ENCODE measurements at places on chromosomes 16 and 17.
A peak's percentile ranks its signal among the peaks of the same experiment; 100 is the strongest.

GRCh38 chr16:73064212-73064993, 16.5 kb upstream of the ZFHX3 start:
- no peak for DNase-seq

DNA sequence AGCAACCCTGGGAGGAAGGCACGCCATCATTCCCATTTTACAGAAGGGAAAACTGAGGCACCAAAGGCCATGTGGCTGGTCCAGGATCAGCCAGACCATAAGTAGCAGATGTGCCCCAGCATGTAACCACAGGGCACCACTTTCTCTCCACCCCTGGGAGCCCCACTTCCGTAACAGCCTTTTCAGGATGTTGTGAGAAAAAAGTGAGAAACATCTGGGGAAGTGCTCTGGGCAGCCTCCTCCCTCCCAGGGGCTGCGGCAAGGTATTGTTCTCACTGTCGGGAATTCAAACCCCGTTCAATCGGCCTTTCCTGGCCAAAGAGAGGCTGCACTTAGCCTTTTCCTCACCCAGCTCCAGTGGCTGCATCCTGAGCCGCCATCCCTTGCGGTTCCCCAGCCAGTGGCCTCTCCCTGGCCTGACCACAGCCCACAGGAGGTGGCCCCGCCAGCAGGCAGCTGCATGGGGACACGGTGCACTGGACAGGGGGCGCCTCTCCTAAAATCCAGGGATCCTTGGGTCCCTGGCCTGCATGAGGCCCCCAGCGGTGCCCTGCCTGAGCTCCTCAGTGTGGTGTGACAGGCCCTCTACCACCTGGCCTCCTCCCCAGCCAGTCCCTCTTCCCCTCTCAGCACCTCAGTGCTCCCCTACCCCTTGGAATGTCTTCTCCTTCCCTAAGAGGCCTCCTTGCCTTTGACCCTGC, 5.7 kb upstream of the CDH5 start:
- no peak for DNase-seq

DNA sequence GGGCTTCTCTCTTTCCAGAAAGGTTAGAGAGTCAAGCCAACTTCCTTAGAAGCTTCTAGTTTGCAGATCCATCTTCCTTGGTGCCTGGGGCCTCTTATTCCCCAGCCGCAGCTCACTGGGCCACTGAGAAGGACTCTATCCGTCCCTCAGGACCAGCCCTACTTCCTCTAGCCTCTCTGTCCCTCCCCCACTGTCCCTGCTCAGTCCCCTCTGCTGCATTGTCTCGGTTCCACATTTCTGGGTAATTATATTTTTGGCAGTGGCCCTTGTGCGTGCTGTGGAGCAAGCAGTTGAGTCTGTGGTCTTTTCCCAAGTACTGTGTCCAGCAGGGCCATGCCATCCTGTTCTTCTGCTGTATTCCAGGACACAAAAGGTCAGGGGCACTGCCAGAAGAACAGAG, 17.8 kb downstream of the IRX3 start:
- DNase-seq: no peak

GRCh38 chr16:993731-994130, 12.2 kb downstream of the SOX8 start:
- DNase-seq: no peak

DNA sequence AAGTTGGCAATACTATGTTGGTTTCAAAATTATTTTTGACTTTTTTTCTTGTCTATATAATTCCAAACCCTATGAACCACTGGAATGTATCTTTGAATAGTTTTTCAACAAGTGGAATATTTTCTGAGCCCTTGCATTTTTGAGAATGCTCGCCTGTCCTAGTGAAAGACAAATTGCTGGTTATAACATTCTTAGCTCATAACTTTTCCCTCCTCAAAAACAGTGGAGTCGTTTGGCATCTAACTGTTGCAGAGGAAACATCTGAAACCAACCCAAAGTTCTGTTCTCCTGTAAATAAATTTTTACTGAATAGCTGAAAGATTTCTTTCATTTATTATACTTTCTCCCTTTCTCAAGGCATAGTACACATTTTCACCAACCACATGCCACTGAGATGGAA, 11.3 kb upstream of the COX10 start:
- DNase-seq: no peak

DNA sequence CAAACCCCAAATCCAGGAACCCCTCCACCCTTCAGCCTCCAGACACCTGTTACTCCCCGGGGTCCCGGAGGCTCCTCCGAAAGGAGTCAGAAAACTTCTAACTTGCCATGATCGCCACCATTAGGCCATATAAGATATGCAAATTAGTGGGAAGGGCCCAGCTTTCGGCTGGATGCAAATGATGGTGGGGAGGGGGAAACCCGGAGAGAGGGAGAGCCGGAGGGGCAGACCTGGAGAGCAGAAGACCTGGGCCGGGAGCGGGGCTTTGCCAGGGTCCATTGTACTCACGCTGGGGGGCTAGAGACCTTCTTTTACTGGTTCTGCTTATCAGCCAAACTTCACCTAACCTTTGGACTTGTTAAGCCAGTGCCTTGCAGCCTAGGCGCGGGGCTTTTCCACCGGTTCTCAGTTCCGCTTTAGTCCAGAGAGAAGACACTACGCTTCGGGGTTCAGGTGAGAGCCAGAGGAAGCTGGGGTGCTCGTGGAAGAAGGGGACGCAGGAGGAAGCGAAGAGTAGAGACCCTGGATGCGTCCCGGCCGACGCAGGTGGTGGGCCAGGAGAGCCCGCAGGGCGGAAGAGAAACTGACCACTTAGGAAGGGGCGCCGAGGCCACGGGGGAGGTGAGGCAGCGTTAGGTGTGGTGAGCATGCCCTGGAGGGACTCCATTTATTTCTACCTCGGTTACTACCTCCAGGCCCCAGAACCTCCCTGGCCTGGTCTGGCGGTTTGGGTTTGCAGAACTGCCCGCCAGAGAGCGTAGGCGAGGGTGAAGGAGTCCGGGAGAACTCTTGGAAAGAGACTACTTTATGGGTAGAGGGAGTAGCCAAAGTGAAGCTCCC, at the start of gene HNF1B:
HNF1B (minus strand) TSS at position 99 of the 840 bp plus-strand sequence. CDS start 175 bp downstream, outside the sequence.
- no peak for DNase-seq

GRCh38 chr17:80816241-80817103, 175.2 kb upstream of the CHMP6 start:
- DNase-seq: no peak

GRCh38 chr17:35695613-35696012, 35.8 kb upstream of the RASL10B start:
- DNase-seq: no peak

- no peak for DNase-seq
Measured at GRCh38 chr17:13182854-13183253, 165.0 kb upstream of the ELAC2 start.

DNA sequence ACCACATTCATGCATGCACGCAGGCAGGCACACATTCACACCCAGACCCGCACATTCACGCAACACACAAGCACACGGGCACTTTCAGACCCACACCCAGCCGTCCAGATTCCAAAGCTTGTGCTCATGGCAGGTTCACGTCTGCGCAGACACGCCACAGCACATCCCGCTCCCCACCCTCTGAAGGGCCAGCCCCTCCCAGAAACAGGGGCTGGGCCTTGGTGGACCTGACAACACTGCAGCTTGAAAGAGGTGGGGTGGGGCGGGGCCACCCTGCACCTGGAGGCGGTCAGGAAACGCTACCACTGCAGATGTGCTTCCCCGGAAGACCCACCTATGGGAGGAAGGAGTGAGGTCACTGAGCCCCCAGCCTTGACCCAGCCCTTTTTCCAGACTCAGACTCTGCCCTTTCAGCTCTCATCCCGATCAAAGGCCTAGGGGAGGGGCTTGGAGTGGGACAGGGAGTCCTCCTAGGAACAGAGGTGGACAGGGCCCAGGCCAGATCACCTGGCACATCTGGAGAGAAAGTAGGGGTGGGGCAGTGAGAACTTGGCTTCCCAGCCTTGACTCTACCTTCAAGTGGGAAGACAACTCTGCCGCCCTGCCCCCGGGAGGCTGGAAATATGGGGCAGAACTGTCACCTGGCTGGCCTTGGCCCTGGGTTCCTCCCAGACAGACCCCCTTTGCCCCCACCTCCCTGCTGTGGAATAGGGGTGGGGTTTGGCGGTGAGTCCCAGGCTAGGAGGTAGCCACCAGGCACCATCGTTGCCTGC, 11.0 kb downstream of the P3H4 start:
- DNase-seq: no peak

GRCh38 chr16:81826523-81826922, 47.4 kb downstream of the PLCG2 start:
- DNase-seq: no peak

GRCh38 chr17:48439875-48440505, 10.0 kb upstream of the SKAP1 start:
- DNase-seq: peak; percentile 78

GRCh38 chr16:66935314-66936011, at the start of gene CES2:
CES2 (plus strand) TSS chr16:66935516; CDS start chr16:66935636, 120 bp downstream.
- no peak for DNase-seq

GRCh38 chr17:237406-237955, 56.0 kb upstream of the DOC2B start:
- no peak for DNase-seq

DNA sequence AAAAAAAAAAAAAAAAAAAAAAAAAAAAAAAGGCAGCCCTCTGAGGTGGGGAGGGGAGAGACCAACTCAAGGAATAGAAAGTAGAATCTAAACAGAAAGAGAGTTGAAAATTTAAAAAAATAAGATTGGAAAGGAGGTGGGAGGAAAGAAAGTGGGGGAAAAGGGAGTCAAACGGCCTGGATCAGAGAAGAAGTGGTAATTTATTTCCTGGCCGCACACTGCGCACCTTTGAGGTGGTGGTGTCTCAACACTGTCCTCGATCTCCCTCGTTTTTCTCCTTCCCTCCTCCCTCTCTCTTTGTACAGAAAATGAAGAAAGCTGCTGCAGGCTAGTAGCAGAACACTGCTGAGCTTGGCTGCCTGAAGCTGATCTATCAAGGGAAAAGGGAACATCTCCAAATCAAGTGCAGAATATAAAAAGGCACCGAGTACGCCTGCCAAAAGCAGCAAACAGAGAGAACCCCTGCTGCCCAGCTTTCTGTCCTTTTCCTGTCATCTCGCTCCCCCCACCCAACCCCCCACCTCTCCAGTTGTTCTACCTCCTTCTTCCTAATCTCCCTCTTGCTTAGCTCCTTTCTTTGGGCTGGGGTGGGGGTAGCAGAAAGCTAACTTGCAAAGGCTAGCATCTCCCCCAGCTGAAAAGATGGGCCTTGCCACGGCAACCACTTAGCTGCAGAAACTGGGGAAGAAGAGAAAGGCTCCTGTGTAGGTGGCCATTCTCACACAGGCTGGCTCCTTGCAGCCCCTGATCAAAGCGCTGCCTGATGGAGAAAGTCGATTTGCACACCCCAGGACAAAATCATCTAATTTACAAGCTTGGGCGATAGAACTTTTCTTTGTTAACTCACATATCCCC, 22.5 kb downstream of the AXIN2 start:
- DNase-seq: no peak

GRCh38 chr17:39972271-39972670, 8.3 kb upstream of the PSMD3 start:
- no peak for DNase-seq

DNA sequence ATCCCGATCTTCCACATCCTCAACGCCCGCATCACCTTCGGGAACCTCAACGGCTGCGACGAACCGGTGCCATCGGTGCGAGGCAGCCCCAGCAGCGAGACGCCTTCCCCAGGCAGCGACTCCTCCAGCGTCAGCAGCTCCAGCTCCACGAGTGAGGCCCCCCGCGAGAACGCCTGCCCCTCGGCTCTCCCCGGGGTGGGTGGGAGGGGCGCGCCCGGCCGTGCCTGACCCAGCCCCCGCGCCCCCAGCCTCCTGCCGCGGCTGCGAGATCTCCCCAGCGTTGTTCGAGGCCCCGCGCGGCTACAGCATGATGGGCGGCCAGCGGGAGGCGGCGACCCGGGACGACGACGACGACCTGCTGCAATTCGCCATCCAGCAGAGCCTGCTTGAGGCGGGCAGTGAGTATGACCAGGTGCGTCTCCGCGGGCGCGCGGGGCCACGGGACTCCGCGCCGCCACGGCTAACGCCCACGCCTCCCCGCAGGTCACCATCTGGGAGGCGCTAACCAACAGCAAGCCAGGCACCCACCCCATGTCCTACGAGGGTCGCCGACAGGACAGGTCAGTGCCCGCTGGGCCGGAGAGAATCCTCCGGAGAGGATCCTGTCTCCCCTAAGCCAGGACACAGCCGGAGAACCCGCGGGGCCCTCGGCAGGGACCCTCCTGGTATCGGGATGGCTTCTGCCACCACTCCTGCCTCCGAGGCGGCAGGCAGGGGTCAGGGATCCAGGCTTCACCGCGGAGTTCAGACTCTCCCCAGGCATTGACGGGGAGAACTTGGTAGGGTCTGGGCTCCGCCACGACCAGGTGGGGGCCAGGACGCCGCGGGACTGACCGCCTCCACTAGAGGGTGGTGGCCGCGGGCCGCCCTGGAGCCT, 10.1 kb downstream of the CORO6 start:
- no peak for DNase-seq

DNA sequence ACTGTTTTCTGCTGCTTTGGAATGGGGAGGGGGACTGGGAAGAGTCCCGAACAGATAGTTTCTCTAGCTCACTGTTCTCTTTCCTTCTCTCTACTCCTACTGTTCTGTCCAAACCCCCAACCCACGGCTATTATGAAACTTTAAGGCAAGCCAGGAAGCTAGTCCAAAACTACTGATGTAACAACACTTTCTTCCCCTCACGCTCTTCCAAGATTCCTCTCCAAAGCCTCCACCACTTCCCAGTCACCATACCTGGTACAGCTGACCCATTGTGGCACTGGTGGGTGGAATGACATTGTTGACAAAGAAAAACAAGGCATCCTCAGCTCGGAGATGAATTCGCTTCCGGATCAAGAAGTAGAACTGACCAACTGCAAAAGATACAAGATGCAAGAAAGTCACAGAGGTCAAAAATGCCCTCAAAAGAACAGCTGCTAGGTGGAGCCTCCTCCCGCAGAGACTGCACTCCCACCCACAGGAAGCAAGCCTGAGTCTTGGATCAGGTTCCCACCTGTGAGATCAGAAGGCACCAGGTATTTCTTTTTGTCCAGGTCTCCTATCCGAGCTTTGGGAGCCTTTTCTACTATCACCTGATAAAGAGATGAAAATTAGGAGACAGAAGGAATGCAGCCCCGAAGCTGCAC, 1.0 kb downstream of the GABARAP start:
- no peak for DNase-seq

DNA sequence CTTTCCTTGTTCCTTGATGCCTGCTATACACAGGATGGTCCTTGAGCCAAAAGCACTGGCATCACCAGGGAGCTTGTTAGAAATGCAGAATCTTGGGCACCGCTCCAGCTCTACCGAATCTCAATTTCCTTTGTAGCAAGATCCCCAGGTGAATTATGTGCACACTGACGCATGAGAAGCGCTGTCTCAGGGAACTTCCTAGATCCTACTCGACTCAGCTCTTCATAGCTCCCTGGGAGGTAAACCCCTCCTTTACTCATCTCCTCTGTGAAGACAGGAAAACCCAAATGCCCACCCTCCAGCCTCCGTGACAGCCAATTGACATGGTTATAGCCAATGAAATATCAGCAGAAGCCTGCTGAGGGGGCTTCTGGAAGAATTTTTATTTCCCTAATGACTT, 4.1 kb downstream of the USP31 start:
- no peak for DNase-seq

- DNase-seq: peak; percentile 49
Measured at GRCh38 chr17:66165537-66166123, 26.3 kb downstream of the CEP112 start.

GRCh38 chr16:56743840-56744239, 13.9 kb downstream of the NUP93 start:
- no peak for DNase-seq

GRCh38 chr16:19645557-19645981, 72.5 kb downstream of the KNOP1 start:
- DNase-seq: no peak

All from CD4-positive, alpha-beta T cell treated with Interleukin-15 for 4 hours (primary cell).